ENCODE measurements at places on chromosomes 6 and 20.
A peak's percentile ranks its signal among the peaks of the same experiment; 100 is the strongest.

DNA sequence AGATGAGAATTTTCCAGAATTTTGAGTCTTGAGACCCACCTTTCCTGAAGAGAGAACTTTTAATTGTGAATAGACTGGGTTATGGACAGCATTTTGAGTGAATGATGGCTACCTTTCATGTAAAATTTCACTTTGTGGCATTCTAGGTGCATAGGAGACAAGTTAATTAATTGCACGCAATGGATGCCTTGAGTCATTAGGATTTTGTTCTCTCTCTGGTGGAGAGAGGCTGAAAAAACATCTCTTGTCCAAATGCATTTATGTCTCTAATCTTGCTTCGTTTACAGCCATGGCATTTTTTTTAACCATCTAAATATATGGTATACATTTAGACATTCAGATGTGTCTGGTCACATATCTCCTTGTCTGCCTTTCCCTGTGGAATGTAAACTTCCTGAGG is 3.1 kb downstream of the RHAG start:
- DNase-seq, result no peak

- no peak for DNase-seq
Observed at GRCh38 chr6:118746145-118746824, 94.9 kb upstream of the CEP85L start.

DNA sequence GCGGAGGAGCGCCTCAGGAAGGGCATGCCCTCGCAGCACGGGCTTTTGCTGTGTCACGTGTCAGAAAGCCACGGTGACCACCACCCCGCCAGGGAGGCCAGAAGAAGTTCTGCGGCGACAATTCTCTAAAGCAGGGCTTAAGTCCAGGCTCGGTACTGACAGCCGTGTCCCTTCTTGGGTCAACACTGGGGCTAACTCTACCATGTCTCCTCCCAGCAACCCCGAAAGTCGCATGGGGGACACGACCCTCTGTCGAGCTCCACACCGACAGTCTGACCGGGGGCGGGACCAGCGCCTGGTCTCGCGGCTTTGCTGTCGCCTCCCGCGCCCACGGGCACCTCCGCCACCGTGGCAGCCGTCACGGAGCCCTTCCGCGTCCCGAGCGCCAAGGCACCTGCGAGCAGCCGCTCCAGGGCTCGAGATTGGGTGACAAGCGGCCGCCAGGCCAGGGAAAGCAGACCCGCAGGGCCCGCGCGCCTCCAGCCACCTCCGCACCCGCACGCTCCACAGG is 534 bp downstream of the NANP start:
- peak; percentile 30 for DNase-seq

- no peak for DNase-seq
Observed at GRCh38 chr6:169714178-169714577, 10.1 kb downstream of the PHF10 start.

GRCh38 chr6:153108315-153108714 is 22.8 kb downstream of the RGS17 start:
- no peak for DNase-seq

Data from stimulated activated CD4-positive, alpha-beta T cell treated with anti-CD3 and anti-CD28 coated beads, Interleukin-4, amount 100 ng/mL, for 4 hours (primary cell).